ENCODE measurements at places on chromosomes 5 and 9.
A peak's percentile ranks its signal among the peaks of the same experiment; 100 is the strongest.

- peak; percentile 40 for DNase-seq
These were observed 8.6 kb upstream of the PRRX2 start for GRCh38 chr9:129656795-129657390.

DNA sequence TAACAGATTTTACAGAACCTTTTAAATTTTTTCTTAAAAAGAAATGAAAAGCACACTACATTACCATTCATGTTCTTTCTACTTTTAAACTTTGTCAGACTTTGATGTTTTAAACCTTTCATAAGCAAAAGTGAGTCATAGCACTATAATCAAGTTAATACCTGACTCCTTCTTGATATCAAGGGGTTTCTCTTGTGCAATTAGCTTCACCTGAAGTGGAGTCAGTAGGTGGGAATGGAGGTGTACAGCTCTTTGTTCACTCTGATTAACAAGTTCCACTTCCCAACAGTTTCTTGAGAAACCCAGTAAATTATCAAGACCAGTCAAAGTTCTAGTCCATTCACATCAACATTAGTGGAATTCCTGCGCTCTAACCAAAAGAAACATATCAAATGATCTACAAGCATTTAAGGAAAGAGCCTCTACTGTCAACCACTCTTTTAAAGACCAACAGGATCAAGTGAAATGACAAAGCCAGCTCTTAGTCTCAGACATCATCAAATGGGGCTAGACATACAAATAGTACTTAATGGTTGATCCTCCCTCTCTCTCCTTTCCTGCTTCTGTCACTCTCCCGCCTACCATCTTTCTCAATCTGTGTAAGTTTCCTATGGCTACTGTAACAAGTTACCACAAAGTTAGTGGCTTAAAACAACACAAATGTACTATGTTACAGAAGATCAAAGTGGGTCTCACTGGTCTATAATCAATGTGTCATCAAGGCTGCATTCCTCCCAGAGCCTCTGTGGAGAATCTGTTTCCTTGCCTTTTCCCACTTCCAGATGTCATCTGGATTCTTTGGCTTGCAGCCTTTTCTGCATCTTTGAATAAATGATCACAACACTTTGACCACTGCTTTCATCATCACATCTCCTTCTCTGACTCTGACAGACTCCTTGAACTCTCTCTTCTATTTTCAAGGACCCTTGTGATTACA, 68.0 kb downstream of the HINT1 start:
- DNase-seq: no peak

GRCh38 chr5:176941951-176942350, 42.8 kb upstream of the HK3 start:
- no peak for DNase-seq

GRCh38 chr5:11890777-11891176, 13.5 kb downstream of the CTNND2 start:
- no peak for DNase-seq

- DNase-seq: no peak
These were observed 14.6 kb downstream of the ZNF883 start for GRCh38 chr9:112997236-112997941.

- DNase-seq: no peak
These were observed 400.8 kb upstream of the PIK3R1 start for GRCh38 chr5:67814569-67815311.

DNA sequence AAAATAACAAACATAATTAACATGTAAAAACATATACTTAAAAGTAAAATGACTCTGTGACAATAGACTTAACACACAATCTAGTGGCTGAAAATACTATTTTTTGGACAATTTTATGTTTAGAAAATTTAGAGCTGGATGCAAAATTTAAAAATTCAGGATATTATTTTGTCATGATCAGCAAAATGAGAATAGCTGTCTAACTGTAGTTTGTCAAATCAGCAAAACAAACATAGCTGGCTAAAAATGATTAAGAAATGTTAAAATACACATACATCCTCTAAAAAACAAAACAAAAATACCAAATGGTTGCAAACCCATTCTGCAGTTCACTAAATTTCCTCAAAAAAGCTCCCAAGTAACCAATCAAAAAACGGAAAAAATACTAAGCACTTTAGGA, 18.6 kb downstream of the C9orf72 start:
- no peak for DNase-seq

DNA sequence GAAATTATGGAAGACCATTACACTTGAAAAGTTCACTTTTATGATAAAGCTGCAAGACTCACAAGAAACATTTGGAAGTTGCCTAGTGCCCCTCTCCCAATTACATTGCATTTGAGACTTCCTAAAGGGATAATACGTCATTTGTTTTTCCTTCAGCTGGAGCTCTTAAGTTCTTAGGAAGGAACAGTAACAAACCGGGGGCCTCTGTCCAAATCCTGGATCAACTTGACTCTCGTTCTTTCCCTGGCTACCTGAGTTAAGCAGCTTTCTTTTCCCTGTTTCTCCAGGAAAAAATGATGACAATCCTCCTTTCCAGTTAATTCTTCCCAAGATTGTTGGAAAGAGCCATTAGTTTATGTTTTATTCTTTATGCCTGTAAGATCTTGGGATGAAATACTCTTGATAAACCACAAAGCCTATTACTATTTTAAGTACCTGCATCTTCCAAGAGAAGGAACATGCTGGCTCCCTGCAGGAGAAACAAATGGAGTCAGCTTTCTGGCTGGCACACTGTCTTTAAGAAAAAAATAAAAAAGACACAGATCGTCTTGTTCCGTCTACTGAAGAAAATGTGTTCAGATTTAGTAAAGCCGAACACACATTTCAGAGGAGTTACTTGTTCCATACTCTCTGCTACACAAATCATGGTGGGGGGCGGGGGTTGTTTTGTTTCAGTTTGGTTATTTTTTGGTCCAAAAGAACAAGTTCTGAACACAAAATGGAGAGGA, 297.9 kb downstream of the EFNA5 start:
- no peak for DNase-seq

GRCh38 chr5:103973669-103974068, 411.1 kb upstream of the NUDT12 start:
- DNase-seq: no peak

DNA sequence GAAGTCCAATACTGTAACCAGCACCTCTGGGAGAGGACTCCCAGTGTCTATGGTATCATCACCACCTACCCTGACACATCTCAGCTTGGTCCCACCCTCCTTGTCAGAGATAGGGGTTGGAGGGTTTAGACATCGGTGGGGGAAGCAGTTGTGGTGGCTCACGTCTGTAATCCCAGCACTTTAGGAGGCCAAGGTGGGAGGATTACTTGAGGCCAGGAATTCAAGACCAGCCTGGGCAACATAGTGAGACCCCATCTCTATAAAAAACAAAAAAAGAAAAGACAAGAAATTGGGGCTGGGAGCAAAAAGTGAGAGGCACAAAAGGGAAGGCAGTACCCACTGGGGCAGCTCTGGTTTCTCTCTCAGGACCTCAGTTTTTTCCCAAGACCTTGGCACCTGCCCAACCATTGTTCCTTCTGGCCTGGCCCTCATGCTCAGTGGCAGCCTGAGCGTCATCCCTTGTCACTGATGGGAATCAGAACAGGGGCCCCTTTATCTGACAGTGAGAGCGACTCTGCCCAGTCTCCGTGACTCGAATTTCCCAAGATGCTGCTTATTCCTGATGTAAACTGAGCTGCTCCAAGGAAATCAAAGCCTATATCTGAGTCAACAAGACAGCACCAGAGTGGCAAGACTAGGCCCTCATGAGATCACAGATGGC, 80.5 kb upstream of the HSPA9 start:
- no peak for DNase-seq

- DNase-seq: no peak
These were observed 52.6 kb downstream of the LMX1B start for GRCh38 chr9:126666155-126666803.

DNA sequence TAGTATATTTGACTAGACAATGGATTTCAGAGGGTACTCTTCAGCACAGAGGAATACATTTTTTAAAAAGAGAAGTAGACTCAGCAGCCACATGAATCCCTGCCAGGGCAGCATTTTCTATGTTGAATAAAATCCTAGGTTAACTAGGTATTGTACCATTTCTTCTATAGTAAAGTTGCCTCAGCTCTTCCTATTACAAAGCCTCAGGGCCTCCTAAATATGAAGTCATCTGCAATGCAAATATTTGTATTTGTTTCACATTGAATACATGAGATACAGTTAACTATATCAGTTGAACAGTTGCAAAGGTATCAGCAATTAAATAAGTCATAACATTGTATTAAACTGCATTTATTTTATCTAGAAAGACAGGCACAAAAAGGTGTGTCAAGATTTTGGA, 59.5 kb downstream of the NUDT12 start:
- DNase-seq: no peak

GRCh38 chr5:143142596-143143435, 260.7 kb downstream of the NR3C1 start:
- DNase-seq: peak; percentile 82

GRCh38 chr5:98839469-98840383, 66.3 kb downstream of the RGMB start:
- no peak for DNase-seq

DNA sequence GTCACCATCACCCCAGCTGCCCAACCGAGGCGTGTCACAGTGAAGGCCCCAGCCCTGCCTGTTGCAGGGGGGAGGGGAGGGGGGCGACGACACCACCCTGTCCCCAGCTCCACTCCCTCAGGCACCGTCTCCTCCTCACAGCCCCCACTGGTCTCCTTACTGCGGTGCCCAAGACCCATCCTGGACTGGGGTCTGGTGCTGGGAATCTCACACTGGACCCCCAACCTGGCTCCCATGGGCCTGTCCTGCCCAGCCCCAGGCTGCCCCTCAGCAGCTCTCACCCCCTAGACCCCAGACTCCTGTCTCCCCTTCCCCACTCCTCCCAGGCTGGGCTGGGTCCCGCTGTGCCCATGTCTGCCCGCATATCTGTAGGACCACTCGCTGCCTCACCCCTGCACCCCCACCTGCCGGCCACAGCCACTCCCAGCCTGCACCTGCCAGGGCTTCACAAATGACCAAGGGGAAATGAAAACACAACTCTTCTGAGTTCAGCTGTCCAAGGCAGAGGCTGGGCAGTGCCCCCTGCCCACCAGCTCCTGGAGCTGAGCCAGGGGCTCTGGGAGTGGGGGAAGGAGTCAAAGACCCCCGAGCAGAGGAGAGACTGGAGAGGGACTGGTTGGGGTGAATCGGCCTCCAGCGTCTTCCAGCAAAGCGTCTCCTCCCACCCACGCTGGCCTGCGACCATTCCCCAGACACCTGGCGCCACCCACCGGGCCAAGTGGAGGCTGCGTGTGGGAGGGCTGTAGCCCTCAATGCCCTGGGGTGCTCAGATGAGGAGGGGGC, 32.6 kb upstream of the EGFL7 start:
- DNase-seq: no peak

- no peak for DNase-seq
These were observed 651 bp downstream of the TRIM23 start for GRCh38 chr5:65623482-65623881.

- DNase-seq: no peak
These were observed 597.8 kb upstream of the CLINT1 start for GRCh38 chr5:158456756-158457155.

GRCh38 chr5:102139029-102139428, 157.1 kb downstream of the SLCO4C1 start:
- no peak for DNase-seq

DNA sequence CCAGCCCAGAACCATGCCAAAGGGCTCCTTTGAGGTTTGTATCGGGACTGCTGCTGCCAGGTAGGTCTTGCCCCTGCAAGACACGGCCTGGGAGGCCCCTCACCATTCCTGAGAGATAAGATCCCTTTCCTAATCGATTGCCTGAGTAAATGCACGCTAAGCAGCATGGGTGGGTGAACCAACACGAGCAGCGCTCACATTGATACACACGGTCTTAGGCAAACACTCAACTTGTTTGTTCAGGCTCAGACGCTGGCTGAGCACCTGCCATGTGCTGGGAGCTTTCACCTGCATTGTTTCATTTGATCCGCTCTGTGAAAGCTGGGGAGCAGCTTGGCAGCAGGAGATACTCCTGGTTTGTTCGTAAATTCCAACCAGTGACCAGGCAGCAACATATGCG, 76.9 kb upstream of the NEURL1B start:
- DNase-seq: peak; percentile 70

DNA sequence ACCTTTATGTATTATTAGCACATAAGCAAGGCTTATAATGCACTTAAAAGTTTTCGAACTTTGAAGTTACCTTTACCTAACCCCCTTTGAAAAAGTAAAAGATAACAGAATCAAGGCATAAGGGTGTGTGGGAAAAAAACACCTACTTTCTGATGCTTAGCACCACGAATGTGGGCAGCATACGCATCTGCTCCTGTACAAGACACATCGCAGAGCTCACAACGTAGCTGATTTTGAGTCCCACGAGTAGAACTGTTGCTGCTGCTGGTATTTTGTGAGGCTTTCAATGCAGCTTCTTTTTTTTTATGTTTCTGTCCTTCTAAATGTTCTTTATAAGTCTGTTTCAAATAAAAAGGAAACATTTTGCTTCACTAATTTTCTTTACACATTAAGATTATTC, 40.8 kb downstream of the ZFR start:
- no peak for DNase-seq

- DNase-seq: peak; percentile 34
These were observed 13.8 kb upstream of the LHX2 start for GRCh38 chr9:123997665-123998277.

GRCh38 chr9:125649826-125650225, 57.2 kb downstream of the MAPKAP1 start:
- DNase-seq: no peak

GRCh38 chr5:52945040-52945439, 44.1 kb upstream of the ITGA2 start:
- no peak for DNase-seq

DNA sequence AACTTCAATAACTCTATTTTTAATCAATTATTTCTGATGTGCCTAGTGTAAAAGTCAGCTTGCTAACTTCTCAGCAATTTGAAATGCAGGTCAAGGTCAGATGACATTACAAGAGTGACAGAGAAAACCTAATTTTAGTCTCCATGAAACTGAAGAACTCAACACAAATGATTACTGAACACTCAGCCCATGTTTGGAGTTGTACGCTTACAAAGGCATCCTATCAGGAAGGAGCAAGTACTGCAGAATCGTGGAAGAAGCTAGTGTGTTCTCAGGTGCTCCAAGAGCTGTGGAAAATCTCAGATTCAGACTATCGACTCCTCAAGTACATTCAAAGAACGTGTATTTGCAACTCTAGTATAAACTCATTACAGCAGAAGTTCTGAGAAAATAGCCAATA, 526.7 kb downstream of the PDE4D start:
- no peak for DNase-seq

DNA sequence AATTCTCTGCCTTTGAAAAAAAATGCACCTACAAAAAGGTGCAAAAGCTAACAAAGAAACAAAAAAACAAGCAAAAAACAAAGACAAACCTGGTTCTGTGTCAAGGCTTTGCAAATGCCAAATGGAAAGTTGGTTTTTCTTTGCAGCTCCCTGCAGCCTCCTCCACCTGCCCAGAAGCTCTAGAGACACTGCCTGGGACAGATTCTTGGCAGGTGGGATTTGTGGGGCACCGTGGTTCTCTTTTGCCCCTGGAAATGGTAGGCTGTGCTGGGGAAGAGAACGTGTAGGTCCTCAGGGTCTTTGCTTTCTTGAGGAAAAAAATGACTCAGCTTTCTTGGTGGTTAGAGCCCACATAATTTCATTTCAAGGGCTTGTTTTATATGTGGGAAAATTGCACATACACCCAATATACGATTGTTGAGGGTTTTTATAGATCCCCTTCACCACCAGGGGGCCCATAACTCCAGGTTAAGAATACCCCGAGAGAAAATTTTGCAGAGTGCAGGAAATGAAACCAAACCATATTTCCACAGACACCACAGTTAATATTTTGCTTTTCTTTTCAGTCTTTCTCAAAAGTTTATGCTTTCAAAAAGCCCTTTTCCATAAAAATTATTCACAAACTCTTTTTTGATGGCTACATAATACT, 58.7 kb downstream of the NXNL2 start:
- DNase-seq: peak; percentile 59

GRCh38 chr9:72955126-72955455, 2.2 kb upstream of the ALDH1A1 start:
- no peak for DNase-seq
